AG08396 (cell line): ENCODE measurements at places on chromosomes 6 and 20.
A peak's percentile ranks its signal among the peaks of the same experiment; 100 is the strongest.

- DNase-seq = no peak
Observed at GRCh38 chr6:28817808-28818145, 106.0 kb downstream of the TRIM27 start.

GRCh38 chr20:41905199-41905598 lies 287.0 kb upstream of the CHD6 start:
- no peak for DNase-seq

- DNase-seq = no peak
Observed at GRCh38 chr6:11592294-11592906, 54.9 kb downstream of the TMEM170B start.

- DNase-seq = peak; percentile 54
Observed at GRCh38 chr6:39365281-39366074, 43.0 kb upstream of the KCNK16 start.

DNA sequence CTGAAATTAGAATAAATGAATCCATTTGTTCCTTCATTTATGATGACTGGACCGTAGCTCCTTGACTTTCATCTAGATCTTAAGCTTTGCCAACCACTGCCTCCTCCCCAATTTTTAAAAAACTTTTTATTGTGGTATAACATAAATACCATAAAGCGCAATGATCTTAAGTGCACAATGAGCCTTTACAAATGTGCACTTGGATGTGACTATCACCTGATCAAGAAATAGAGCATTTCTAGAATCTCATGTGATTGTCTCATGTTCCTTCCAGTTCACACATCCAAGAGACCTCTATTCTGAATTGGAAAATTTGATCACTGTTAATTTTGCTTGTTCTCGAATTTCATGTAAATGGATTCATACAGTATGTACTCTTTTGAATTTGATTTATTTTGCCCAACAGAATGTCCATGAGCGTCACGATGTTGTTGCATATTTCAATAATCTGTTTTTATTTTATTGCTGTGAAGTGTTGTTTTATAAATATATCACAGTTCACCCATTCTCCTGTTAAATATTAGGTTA lies 442.2 kb downstream of the CDKAL1 start:
- no peak for DNase-seq

DNA sequence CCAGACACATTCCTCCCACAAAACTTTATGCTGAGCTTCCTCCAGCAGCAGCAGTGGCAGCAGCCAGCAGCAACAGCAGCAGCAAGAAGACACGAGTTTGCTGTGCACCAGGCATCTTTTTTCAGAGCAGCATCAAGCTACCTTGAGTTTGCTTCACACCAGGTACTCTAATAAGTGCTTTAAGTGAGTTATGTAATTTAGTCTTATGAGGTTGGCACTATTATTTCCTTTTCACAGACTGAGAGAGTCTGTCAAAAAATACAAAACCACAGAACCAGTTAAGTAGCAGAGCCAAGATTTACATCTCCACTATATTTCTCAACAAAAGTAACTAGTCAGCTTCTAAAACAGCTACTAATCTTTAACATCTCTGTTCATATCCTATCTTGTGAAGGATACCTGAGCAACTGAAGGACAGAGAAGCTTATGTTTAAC lies 23.7 kb downstream of the RANBP9 start:
- DNase-seq = no peak

- no peak for DNase-seq
Observed at GRCh38 chr20:58636396-58636982, 14.6 kb upstream of the STX16 start.

DNA sequence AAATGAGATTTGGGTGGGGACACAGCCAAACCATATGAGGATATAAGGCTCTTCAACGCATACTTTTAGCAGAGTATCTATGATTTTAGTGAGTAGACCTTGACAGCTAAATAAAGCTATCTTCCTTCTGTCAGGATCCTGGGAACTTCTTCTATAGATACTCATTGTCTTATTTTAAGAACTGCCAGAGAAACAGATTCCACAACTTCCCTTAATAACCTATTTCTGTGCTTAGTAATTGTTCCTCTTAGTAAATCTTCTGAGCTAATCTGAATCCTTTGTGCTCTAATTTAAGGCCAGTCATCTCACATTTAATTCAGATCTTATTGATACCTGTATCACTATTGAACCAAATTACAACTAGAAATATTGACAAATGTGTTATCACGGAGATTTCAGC lies 64.0 kb upstream of the CEP85L start:
- DNase-seq = no peak

GRCh38 chr6:155100591-155100990 lies 105.5 kb downstream of the TIAM2 start:
- DNase-seq = no peak

- DNase-seq = no peak
Observed at GRCh38 chr6:53982366-53983050, 128.7 kb upstream of the MLIP start.

DNA sequence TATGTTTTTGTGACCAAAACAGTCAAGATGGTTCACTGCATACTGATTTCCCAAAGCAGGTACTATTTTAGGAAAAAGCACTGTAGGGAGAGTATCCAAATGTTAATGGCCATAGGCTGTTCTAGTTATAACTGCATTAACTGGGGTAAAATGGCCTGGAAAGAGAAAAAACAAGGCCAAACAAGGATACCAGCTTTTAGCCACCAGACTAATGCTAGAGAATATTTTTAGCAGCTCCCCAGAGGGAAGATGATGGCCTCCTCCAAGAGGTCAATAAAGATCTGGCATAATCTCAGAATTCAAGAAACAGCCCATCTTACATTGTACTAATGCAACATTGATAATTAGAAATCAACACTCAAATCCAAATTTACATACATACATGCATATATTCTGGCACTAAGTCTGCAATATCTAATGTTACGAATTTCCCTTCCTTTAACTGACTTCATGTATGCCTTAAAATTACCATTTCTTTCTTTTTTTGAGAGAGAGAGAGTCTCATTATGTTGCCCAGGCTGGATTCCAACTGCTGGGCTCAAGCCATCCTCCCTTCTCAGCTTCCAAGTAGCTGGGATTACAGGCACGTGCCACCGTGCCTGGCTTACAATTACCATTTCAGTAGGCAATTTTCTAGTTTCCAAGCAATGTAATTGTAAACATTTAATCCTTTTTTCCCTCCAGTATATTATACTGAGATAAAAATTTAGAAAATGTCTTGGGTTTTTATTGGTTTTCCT lies 9.3 kb downstream of the COX7A2 start:
- DNase-seq = no peak

GRCh38 chr6:140567466-140567865 lies 1193.0 kb upstream of the CITED2 start:
- no peak for DNase-seq

DNA sequence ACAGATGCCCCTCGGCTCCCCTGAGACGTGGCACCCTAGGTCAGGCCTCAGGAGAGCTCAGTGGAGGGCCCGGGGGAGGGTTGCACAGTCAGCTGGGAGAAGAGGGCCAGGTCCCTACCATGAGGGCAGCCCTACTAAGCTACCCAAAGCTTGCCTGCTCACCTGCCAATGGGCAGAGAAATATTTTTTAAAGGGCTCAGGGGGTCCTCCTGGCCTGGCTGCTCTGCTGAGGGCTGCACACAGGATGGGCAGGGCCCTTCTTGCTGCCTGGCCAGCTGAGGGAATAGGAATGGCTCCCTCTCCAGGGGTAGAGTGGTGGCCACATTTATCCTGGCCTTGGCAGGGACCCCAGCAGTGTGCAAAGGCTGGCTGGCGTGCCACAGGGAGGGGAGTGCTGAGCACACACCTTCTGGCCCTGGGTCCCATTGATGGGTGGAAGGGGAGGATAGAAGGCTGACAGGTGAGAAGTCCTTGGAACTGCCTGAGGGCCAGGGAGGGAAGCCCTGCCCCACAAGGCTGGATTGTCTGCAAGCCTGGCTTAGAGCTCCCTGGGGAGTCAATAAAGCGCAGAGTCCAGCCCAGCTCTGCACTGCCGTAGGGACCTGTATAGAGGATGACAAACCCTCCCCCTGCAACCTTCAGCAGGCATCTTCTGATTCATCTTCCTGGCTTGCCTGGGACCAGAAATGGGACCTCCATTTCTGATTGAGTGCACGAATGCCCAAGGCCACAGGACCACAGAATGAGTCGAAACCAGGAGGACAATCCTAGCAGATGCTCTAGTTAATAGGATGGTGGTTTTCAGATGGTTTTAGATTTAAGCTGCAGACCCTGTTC lies 62.1 kb downstream of the NOL4L start:
- no peak for DNase-seq

GRCh38 chr6:163994566-163994965 lies 580.0 kb downstream of the QKI start:
- no peak for DNase-seq

- DNase-seq = peak; percentile 5
Observed at GRCh38 chr6:44731485-44732095, 344.1 kb downstream of the CDC5L start.

GRCh38 chr20:12715991-12716680 lies 292.6 kb upstream of the SPTLC3 start:
- no peak for DNase-seq

DNA sequence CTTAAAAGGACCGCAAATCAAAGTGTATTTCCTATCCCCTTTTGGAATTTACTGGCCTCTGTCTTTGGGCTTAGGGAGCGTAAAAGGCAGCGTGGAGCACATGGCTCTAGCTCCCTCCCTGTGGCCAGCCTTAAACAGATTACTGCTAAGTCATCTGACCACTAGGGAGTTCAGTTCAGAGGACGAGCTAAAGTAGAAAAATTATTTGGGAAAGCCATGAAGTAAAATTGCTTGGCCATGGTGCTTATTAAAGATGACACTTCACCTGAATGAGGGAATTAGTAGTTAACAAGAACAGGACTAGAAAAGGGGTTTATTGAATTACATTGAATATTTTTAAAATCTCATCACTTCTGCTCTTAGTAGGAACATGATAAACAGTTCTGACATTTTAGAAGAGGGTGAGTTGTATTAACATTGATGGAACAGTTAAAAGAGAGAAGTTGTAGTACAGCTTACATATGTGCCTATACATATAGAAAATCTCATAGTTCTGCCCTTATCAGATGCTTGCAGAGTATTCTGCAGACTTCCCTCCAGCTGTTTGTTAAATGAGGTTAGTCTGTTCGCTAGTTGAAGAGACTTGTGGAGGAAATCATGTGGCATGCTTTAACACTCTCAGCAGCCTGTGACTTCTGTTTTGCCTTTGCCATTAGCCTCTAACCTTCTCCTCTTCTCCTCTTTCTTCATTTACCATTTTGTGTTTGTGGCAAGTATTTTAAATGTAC lies 31.2 kb upstream of the MAPK13 start:
- no peak for DNase-seq

DNA sequence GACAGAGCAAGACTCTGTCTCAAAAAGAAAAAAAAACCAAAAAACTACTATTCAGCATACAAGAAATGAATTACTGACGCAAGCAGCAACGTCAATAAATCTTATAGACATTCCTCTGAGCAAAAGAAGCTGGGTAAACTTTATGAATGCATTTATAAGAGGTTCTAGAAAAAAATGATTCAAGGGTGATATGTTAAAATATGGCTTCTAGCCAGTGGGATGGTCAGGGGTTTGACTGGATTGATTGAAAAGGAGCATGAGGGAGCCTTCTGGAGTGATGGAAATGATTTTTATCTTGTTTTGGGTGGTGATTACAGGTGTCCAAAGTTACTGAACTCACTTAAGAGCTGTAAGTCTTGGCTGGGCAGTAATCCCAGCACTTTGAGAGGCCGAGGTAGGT lies 64.9 kb upstream of the SALL4 start:
- no peak for DNase-seq
